ENCODE measurements at places on chromosomes 12 and 14.

DNA sequence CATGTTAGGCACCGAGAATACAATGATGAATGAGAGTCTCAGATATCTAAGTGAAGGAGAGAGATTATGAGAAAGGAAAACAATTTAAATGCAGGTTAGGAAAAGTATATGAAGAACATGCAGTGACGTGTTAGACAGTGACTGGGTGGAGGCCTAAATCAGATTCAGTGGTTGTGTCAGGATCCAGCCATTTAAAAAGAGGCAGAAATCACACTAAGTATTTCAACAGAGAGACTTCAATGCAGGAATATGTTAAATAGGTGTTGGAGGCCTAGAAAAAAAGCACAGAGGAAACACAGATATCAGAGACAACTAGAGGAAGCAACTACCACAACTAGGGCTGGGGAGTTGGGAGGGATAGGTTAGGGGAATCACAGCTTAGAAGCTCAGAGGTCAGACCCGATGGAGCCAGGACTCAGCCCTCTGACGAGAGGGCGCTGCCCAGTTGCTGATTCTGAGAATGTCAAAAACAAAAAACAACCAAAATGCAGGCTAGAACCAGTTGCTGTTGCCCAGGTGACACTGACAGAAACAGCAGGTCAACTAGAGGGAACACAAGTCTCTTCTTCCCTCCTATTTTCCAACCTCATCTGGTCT, 3.0 kb upstream of the GARIN2 start:
- DNase-seq: no peak

DNA sequence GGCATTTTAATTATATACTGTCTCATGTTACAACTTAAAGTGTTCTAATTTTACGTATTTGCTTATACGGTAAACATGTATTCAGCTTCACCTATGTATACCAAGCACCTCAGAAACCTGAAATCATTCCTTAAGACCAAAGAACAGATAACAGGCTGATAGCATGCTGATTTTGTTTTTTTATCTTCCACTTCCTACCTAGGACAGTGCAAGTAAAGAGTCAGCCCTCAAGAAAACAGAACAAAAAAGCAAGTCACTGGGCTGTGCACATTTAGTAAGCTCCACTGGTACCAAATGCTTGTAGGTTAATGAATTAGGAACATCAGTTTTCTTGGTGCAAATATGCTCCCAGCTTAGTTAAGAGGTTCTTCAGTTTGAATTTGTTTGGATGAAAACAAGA, 611.3 kb downstream of the VRK1 start:
- DNase-seq: no peak

DNA sequence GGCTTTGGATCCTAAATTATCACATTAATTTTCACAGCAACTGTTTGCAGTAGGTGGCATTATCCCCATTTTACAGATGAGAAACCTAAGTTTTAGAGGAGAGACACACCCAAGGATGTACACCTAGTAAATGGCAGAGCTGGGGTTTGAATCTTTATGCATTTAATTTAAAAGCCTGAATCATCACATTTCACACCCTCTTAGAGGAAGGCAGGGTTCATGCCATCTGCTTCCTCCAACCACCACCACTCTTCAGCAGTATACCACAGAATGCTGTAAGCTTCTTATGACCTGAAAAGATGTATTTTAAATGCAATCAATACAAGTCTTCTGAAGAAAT, 90.3 kb downstream of the CRADD start:
- no peak for DNase-seq

GRCh38 chr14:85421186-85421877, 108.6 kb upstream of the FLRT2 start:
- DNase-seq: no peak

DNA sequence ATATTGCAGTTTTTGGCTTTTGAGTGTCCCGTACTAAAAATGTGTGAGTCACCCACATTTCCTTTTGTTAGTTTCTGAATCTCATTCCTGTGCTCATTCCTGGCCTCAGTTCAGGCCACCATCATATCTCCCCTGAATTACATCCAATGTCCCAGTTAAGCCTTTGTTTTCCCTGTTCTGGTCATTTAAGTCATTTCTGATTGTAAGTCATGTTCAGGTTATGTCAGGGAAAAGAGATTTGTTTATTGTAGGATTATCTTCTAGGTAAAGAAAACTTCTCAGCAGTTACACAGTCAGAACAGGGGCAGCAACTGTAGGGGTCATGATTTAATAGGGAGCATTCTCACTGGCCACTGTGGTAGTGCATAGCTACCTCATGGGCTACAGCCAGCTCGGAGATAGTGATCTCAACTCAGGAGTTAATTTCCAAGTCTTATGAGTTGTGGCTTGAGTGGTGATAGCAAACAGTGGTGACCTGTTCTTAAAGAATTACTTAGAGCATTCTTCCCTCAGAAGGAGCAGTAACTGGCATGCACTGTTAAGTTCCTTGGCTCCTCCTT, 6.7 kb downstream of the DDX47 start:
- DNase-seq: no peak

GRCh38 chr14:22648506-22648905, 4.4 kb upstream of the OR6J1 start:
- no peak for DNase-seq

GRCh38 chr14:63875311-63875710, 22.5 kb downstream of the SYNE2 start:
- no peak for DNase-seq

GRCh38 chr14:104475256-104475655, 104.3 kb upstream of the C14orf180 start:
- no peak for DNase-seq

DNA sequence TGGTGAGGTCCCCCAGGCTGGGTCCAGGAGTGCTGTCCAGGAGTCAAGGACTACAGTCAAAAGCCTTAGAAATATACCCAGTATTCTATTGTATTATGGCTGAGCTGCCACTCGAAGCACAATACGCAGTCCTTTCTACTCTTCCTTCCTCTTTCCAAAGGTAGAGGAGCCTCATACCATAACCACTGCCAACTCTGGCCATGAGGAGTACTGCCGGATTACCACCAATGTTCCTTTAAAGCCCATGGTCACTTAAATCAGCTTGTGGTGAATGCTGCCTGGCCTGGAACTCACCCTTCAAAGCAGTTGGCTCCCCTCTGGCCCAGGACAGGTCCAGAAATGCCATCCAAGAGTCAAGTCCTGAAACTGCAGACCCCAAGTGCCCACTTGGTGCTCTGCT, 425.4 kb downstream of the SLC16A7 start:
- no peak for DNase-seq

DNA sequence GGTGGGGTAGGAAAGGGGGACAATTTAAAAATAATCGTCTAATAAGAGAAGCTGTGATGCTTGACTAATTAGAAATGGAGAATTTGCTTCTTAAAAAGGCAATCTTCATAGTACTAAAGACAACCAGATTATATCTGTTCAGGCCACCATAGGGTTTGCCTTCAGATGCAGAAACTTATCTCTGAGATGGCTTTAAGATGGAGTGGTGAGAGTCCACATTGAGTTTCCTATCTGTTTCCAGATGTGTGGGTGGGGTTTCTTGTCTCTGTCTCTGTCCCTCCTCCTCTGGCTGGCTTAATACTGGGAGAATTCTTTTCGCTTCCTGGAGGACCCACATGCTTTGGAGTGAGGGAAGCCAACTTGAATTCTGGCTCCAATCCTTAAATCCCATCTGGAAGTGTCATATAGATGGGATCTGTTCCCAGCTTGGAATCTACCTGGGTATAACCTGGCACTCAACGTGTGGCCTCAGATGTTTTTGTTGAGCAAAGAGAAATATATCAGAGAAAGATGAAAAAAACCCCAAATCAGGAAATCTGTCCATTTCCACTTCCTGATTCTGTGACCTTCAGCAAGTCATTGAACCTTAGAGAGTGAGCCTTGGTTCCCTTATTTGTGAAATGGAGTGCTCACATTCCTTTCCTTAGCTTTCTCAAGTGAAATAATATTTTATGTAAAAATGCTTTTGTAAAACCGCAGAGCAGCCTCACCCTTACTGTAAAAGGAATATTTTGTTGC, 66.4 kb downstream of the CHST11 start:
- no peak for DNase-seq

- no peak for DNase-seq
Measured at GRCh38 chr14:66315548-66315947, 170.6 kb upstream of the CCDC196 start.

DNA sequence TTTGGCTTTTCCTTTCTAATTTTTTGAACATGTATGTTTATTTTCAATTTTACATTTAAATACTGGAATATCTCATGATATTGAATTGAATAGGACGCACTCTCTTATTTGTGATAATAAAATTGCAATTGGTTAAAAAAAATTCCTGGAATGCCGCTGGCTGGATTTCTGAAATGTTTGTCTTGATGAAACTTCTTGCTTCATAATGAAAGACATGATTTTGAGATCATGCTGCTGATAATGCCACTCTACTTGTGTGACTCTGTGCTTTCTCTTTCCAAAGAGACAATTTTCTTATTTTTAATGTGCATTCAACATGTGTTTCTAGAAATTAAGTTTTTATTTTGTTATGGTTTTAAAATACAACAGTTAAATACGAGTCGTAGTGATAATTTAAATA, 465.7 kb upstream of the FAR2 start:
- DNase-seq: no peak

DNA sequence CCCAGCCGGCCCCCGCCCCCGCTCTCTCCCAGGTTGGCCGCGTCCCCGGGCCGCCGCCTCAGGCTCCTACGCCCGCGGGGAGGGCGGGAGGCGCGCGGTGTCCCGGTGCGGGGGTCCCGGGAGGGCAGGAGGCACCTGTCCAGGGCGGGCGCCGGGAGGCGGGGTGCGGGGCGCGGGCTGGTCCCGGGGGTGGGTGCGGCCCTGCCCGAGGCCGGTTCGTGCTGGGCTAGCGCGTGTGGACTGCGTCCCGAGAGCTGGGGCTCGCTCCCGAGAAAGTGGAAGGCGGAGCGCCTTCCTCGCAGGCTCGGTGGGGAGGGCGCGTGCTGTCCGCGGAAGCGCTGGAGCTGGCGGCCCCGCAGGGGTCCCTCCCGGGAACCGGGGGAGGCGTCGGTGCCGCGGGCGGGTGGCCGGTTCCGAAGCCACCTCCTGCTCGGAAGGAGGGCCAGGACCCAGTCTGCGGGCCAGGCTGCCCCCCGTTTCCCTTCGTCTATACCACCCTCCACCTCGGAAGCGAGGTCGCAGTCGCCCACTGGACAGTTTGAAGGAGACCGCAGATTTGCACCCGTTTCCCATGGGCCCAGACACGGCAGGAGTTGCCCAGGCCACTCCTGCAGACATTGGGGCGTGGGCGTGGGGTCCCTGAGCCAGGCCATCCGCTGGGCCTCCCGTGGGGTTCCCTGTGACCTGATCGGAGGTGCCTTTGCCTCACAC, 636 bp downstream of the ZFYVE21 start:
- DNase-seq: peak; percentile 25

- DNase-seq: no peak
Measured at GRCh38 chr12:94718114-94718513, 67.8 kb upstream of the TMCC3 start.

GRCh38 chr14:33040372-33041140, 101.9 kb downstream of the NPAS3 start:
- DNase-seq: no peak

- no peak for DNase-seq
Measured at GRCh38 chr14:57018065-57018464, 207.8 kb upstream of the OTX2 start.

- no peak for DNase-seq
Measured at GRCh38 chr12:14273913-14274311, 91.6 kb upstream of the ATF7IP start.

DNA sequence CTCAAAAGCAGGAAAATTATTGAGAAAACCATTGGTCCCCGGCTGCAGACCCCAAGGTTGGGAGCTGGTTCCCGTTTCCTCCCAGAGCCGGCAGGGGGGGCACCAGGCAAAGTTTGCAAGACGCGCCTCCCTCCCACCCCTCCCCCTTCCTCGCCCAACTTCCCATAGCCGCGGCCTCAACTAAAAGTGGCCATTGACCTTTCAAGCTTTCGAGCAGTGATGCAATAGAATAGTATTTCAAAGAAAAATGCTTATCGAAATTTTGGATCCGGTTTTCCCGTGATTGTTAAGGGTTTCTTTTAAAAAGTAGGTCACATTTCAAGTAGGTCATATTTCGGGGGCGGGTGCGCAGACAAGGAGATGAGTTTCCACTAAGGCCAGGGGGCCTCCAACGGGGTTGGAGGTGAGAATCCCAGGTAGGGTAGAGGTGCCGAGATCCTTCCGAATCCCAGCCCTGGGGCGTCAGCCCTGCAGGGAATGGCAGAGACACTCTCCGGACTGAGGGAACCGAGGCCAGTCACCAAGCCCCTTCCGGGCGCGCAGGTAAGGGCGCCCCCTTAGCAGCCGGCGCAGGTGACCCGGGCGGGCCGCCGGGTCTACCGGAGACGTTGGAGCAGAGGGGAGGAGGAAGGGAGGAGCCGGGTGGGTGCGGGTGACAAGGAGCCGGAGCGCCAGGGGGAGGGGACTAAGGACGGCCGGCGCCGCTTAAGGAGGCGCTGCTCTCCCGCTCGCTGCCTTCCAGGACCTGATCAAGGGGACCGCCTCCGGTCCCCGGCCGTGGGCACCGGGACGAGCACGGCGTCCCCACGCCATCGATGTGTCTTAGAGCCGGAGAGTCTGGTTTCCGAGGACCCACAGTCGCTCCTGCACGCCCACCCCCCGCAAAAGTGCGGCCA, 2.6 kb upstream of the SOCS2 start:
- peak; percentile 89 for DNase-seq

GRCh38 chr12:120199025-120199424, 1.9 kb downstream of the RPLP0 start:
- no peak for DNase-seq

- no peak for DNase-seq
Measured at GRCh38 chr14:31194095-31194494, 13.5 kb downstream of the HECTD1 start.

DNA sequence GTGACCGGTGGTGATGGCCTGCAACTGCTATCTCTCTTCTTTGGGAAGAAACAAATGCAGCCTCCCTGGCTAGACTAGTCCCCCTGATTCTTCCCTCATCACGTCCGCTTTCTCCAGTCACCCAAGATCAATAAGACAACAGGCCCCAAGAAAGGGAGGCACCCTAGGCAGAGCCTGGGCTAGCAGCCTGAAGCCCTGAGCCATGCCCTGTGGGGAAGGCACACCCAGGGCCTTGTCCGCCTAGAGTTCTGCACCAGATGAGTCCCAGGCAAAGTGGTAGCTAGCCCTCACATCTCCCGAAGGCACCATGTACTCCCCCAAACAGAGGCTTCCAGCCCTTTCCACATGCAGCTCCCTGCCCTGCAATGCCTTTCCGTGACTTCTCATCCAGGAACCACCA, 35.1 kb downstream of the CAMKK2 start:
- DNase-seq: no peak

GRCh38 chr14:100569734-100570286, 17.4 kb downstream of the BEGAIN start:
- DNase-seq: no peak

Data from Calu3 (cell line).